ENCODE measurements at places on chromosomes 11 and 22.

DNA sequence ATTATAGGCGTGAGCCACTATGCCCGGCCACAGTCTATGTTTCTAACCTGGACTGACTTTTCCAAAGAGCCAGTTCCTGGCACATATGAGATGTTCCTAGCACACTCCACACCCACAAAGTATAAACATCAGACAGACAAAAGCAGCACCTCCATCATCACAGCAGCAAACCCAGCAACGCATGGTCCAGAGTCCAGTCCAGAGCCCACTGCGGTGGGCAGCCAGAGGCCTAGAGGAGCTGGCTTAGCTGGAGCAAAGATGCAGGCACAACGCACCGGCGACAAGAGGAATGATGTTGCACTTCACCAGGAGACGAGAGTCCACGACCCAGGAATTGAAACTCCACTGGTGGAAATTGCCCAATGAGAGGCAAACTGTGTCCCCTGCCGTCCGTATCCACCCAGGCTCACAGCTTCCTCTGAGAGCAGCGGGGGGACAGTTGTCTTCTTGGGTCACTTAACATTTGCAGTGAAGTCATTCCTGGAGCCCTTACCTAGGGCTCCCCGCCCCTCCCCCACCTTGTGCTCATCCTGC, 36.6 kb downstream of the RPS6KA4 start:
- DNase-seq: no peak

DNA sequence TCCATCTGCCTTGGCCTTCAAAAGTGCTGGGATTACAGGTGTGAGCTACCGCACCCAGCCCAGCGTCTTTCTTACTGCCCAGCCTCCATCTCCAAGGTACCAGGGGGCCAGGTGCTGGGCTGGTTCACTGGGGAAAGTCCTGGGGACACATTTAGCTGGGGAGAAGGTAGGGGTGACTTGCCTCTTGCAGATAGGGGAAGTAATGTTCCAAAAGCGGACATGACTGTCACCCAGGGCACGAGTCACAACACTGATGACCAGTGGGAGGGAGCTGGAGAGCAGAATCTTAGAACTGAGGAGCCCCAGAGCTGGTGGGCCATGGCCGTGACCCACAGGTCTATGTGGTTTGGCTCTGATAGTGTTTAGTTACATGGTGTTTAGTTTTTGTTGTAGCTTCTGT, 2.4 kb upstream of the SLC15A3 start:
- no peak for DNase-seq

GRCh38 chr11:19551457-19551856, 161.2 kb upstream of the NAV2 start:
- no peak for DNase-seq

DNA sequence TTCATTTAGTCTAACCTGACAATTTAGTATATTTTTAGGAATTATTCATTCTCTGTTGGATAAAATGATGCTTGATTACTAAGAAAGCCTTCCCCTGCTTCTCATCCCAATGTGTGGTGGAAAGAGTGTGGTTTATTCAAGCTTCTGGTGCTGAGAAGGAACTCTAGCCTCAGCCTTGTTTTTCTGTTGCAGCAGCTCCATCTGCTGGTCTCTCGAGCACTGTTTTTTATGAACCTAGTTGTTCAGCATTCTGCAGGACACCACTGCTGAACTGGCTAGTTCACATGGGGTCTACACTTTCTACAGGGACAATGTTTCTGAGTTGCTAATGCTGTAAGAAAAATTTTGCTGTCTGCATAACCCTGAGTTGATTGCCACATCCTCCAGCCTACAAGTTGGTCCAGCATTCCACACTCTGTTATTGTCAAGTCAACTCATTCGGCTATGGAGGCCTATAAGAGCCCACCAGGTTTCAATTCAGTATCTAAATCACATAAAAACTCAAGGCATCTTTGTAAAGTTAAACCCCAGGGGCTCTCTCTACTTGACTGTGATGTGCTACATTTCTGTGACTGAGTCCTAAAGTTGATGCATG, 14.3 kb downstream of the OR2AG2 start:
- DNase-seq: peak; percentile 38

GRCh38 chr11:124577716-124578427, 8.1 kb downstream of the OR8A1 start:
- no peak for DNase-seq

- no peak for DNase-seq
These were observed 91.6 kb upstream of the SLC22A12 start for GRCh38 chr11:64499261-64500004.

GRCh38 chr22:44608597-44609399, 93.2 kb upstream of the PRR5 start:
- no peak for DNase-seq

DNA sequence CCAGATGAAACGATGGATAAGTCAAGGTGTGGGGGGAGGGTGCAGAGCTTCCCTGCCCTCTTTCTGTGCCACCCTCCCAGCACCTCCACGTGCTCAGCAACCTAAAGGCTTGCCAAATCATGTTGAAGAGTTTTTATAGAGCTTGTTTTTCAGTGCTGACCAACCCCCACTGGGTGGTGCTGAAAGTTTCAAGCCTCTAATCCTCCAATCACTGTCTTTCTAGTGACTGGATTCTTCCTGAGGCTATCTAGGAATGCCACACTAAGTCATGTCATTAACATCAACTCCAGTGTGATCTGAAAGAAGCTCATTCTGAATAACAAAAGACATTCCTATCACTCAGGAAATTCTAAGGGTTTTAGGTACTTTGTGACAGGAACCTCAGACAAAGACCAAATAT, 382.6 kb downstream of the DYNC2H1 start:
- DNase-seq: no peak

GRCh38 chr22:33573479-33573878, 346.8 kb downstream of the LARGE1 start:
- no peak for DNase-seq

DNA sequence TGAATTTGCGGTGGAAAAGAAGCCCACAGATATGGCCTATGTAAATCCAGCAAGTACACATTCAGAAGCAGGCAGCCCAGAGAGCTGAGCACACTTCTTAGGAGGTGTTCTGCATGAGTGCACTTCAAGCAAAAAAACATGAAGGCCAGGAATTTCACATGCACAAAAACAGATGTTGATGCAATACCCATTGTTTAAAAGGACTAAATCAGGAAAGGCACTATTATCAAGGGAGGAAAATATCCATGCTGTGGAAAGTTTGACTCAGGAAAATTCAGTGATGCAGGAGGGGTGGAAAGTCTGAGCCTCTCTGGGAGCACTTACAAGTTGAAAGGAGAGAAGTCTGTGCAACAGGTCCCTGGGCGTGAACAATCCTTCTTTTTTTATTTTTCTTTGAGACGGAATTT, 15.8 kb upstream of the CARS1 start:
- no peak for DNase-seq

- no peak for DNase-seq
These were observed 364.9 kb downstream of the BRD1 start for GRCh38 chr22:49462795-49463194.

DNA sequence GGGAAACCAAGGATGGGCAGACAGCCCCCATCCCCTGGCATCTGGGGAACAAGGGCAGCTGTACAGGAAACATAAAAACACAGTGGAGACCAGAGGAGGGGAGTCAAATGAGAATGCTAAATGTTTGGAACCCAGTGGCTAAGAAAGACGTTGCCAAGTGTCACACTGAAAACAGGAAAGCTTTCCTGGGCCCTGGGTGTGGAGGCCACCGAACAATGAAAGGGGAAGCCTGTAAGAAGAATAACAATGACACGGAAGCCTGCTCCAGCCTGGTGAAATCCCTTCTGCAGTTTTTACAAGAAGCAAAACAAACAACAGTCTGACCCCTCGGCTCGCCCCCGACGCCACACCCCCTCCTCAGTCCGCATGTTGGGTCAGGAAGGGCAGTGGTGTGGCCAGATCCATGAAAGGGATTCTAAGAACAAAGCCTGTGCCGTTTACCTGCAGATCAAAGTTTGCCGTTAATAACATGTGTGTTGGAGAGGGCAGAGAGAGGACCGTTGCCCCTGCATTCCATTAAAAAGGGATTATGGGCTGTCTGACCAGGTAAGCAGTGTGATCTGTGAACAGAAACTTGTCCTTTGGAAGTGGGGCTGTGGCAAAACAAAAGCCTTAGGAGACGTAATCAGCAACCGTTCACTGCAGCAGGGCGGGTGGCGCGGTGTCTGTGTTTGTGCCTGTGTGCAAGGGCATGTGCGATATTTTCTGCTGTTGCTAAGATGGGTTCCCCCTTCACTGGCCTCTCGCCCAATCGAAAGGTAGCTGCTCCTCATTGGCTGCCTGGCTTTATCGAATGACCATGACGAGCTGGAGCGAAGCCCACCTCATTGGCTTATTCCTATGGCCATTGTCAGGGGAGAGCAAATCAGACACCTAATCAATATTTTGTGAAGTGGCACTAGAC, 113.7 kb upstream of the BLID start:
- DNase-seq: no peak

- DNase-seq: no peak
These were observed 37.6 kb downstream of the MS4A2 start for GRCh38 chr11:60125956-60126585.

DNA sequence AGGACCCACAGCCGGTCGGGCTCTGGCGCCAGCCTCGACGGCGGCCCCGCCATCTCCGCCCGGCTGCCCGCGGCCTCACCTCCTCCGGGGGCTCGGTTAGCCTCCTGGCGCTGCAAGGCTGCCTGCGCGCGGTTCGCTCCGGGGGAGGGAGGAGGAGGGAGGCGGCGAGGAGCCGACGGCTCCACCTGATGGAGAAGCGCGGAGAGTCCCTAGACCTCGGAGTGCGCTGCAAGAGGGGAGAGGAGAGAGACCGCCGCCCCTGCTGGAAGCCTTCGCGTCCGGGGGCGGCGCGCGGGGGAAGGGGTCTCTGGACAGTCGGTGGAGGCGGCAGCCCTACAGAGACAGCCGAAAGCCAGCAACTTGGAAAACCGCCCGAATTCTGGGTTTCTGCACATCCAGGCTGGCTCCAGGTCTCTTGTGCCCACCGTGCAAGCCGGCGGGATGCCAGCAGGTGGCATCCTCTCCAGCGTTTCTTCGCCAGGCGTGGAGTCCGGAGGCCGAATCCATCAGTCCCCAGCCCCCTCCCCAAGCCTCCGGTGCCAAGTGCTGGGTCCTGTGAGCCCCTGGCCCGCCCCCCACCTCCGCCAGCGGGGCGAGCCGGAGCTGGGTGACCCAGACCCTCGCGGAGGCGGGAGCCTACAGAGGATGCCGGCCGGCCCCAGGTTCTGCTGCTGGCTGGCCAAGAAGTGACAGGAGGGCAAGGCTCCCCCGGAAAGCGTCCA, 2.9 kb upstream of the KIRREL3 start:
- no peak for DNase-seq

- no peak for DNase-seq
These were observed 5.9 kb upstream of the ME3 start for GRCh38 chr11:86678296-86678695.

- DNase-seq: no peak
These were observed 6.3 kb downstream of the OR10V1 start for GRCh38 chr11:59707371-59707770.

GRCh38 chr11:30587269-30587812, 1.2 kb upstream of the MPPED2 start:
- DNase-seq: no peak

Measured in activated gamma-delta T cell treated with anti-CD3 and anti-CD28 coated beads, Interleukin-2, amount 50 U/mL, for 16 hours (primary cell).